AG04450 (cell line): ENCODE measurements at places on chromosomes 7 and 10.

- no peak for DNase-seq
Measured at GRCh38 chr10:133199992-133200611, 29.9 kb upstream of the UTF1 start.

DNA sequence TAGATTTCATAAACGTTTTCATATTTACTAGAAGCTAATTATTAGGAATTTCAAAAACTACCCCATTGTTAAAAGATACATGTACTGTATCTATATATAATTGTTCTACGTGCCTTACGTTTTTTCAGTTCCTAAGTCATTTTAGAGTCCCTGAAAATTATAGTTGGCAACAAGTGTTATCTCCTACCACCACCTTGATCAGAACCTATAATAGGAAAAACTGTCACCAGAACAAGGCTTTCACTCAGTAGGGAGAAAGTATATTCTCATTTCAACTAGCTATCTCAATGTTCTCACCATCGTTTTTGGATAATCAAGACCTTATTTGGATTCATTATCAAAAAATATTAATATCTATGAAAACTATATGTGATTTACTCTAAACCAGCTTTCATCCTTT, 107.7 kb downstream of the CPEB3 start:
- no peak for DNase-seq

- DNase-seq, result no peak
Measured at GRCh38 chr7:151603951-151604350, 84.3 kb upstream of the RHEB start.

- no peak for DNase-seq
Measured at GRCh38 chr7:22561895-22562593, 62.1 kb upstream of the STEAP1B start.

DNA sequence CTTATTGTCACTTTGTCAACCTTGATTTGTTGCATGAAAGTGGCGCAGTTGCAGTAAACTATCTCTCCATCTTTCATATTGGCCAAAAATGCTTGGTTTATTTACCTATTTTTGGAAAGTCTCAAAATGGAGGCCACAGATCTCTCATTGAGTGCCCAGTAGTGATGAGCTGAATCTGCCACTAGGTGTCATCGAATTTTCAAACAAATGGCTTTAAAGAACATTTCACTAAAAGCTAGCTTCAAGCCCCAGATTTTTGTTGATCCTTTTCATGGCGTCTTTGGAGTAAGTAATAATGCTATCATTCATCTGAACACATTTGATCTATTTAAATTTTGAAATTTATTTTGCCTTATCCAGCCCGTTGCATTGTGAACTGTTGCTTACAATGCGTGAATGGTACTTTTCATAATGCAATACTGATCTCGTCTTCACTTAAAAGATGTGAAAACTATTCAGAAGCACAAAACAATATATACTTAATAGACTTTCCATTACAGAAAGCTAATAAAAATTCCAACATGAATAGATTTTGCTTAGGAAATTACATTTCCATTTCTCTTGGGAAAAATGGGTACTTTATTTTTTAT, 236.2 kb downstream of the DNAJB9 start:
- no peak for DNase-seq

DNA sequence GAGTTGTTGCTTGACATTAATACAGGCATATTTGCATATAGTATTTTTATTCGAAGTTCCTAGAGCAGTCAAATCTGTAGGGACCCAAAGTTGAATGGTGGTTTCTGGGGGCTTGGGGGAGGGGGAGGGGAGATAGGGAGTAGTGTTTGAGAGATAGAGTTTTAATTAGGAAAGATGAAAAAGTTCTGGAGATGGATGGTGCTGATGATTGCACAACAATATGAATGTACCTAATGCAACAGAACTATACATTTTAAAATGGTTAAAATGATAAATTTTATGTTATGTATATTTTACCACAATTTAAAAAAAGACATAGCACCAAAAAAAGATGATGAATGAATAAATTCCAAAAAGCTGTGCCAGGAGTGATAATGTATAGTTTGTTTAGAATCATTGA, 41.8 kb downstream of the STK31 start:
- DNase-seq, result no peak

DNA sequence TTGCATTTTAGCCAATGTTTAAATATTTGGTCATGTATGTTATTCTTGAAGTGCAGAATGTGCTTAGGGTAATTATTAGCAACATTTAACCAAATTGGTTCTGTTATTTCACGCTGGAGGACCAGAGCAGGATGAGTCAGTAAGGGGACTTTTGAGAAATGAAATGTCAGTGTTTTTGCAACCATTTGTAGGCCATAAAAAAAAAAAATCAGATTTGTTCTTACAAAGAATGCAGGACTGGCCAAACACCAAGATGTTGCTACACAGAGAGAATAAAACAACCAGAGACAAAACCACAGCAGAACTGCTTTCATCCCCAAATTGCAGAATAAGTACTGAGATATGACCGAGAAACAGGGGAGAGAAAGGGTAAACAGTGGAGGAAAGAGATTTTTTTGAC, 62.1 kb downstream of the TPST1 start:
- DNase-seq, result peak; percentile 70

DNA sequence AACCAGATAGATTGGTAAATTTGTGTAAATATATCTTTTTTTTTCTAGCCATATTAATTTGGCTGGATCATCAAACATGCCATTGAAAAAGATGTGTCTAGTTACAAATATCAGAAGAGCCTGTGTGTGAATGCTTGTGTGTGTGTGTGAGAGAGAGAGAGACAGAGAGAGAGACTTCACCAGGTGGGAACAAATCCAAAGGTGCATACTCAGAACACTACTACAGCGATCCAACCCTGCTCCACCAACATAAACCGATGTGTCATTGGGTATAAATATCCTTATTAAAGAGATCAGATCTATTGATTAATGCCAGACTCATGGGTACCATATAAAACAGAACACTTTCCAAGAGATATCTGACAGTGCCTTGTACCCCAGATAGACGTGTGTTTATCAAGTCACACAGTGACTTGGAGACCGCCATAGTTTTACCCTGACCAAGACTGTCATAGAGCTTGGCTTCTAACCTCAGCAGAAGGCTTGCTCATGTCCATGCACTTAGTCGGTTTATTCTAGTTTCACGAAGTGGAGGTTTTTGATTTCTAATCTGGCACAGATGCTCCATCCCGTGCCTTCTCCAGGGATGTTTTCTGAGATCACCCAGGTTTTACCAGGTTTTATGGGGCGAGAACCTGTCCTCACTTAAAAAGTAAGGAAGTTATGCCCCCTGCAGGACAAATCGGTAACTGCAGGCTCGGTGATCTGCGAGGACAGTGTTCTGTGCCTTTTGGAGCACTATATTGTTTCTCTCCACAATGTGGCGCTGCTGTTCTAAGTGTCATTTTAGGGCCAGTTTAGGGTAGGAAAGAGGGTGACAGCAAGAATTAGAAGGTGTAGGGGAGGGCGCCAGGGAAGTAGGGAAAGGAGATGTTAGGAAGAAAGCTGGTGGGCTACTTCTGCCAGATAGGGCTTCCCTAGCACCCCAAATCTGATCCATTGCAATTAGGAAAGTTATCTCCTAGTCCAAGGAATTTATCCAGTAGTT, 29.3 kb upstream of the WNT8B start:
- DNase-seq, result peak; percentile 81

- no peak for DNase-seq
Measured at GRCh38 chr10:70441895-70442309, 421 bp upstream of the NODAL start.

- no peak for DNase-seq
Measured at GRCh38 chr10:90167174-90168064, 466.0 kb downstream of the KIF20B start.
